ENCODE measurements at places on chromosomes 5 and 9.

GRCh38 chr5:67257500-67257899 lies 60.9 kb upstream of the CD180 start:
- DNase-seq: no peak

DNA sequence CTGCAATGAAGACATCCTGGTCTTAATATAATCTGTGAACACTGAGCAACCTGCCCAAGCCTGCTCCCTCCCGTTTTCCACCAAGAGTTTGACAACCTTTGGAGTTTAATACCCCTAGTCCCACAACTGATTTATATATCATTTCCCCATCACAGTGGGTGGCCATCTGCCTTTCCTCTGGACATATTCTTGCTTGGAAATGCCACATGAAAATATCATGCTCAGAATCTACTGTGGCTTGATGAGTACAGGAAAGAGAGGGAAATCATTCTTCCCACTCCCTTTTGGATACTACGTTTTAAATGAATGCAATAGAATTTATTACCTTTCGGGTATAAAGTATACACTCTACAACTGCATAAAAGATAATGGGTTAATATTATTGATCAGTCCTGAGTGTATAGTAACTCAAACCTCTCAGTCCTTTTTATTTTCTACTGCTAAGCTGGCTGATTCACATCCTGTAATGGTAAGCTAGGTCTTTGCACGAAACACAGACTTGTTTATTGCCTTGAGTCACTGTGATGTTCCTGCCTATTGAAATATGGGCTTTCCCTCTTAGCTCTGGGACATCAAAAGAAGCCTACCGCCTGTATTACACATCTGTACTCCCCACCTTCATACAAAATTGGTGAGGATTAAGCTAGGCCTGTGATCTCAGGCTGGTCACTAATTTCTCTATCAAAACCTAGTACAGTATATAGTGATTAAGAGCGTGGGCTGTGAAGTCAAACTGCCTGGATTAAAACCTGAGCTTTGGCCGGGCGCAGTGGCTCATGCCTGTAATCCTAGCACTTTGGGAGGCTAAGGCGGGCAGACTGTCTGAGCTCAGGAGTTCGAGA lies 67.6 kb upstream of the NR5A1 start:
- DNase-seq: no peak

DNA sequence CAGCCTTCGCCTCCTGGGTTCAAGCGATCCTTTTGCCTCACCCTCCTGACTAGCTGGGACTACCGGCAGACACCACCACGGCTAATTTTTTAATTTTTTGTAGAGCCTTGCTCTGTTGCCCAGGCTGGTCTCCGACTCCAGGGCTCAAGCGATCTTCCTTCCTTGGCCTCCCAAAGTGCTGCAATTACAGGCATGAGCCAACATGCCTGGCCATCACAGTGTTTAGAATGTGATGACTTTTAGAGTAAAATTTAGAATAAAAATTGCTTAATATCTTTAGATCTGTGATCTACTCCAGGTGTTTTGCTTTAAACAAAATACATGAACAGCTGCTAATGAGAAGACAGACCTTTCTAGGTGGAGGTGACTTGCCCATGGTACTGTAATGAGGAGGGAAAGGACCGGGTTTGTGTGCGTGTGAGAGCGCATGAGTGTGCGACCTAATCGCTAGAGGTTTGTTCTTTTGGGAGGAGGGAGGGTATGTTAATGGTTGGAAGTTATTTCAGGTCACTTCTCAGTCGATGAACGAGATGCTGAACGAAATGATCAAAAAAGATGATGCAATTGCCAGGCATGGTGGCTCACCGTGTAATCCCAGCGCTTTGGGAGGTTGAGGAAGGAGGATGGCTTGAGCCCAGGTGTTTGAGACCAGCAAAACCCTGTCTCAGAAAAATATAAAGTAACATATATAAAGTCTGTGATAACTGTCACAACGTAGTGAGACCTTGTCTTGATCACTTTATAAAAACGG lies 2.0 kb downstream of the CNOT6 start:
- no peak for DNase-seq

GRCh38 chr9:125829743-125830142 lies 82.6 kb downstream of the PBX3 start:
- DNase-seq: peak; percentile 22

- no peak for DNase-seq
Observed at GRCh38 chr5:124651663-124652513, 94.6 kb downstream of the ZNF608 start.

- DNase-seq: no peak
Observed at GRCh38 chr9:134642385-134643181, 980 bp downstream of the COL5A1 start.

GRCh38 chr5:111545031-111545430 lies 32.7 kb upstream of the STARD4 start:
- no peak for DNase-seq

- no peak for DNase-seq
Observed at GRCh38 chr5:28310696-28311095, 1272.3 kb upstream of the CDH9 start.

DNA sequence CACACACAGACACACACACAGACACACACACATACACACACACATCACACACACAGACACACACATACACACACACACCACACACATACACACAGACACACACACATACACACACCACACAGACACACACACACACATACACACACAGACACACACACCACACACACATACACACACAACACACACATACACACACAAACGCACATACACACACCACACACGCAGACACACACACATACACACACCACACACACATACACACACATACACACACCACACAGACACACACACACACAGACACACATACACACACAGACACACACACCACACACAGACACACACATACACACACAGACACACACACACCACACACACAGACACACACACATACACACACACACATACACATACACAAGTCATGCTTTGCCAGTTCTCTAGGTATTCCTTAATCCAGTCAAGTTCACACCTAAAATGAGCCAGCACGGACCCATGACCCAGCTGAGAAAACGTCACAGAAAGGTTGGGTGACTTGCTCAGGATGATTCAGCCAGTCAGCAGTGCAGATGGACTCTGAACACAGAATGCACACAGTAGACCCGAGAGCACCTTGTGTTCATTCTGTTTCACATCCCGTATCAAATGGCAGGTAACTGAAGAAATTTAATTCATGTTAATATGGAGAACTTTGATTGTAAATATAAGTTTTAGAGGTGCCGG lies 746.4 kb downstream of the MTRR start:
- DNase-seq: no peak

GRCh38 chr5:180294411-180294810 lies 2.5 kb upstream of the MAPK9 start:
- DNase-seq: no peak

- no peak for DNase-seq
Observed at GRCh38 chr9:35277628-35278359, 116.0 kb downstream of the UNC13B start.

- no peak for DNase-seq
Observed at GRCh38 chr9:77647267-77648233, 572 bp downstream of the GNA14 start.
